ENCODE measurements at places on chromosomes 12 and 14. TPM values are rescaled to one million over a fixed set of nuclear protein-coding genes. Genes with fewer than 3 reads are reported as not detected.

The ACSM4 gene
- total RNA-seq: not detected

The KLRC4 gene
- not detected for total RNA-seq

The DDN gene
- total RNA-seq: 0.40 TPM

The LUM gene
- total RNA-seq: 0.16 TPM

The SSPN gene
- total RNA-seq: 2.1 TPM

The KLHL33 gene
- total RNA-seq: 0.04 TPM

The CIDEB gene
- 1.9 TPM for total RNA-seq

The GPX2 gene
- total RNA-seq: 13.9 TPM

The ASCL4 gene
- not detected for total RNA-seq

The TAMALIN gene
- total RNA-seq: 12.5 TPM

The INHBC gene
- not detected for total RNA-seq

The BCL2L2 gene
- total RNA-seq: 23.7 TPM

The TAS2R10 gene
- 3.1 TPM for total RNA-seq

The ITGB7 gene
- total RNA-seq: 0.93 TPM

The LRRK2 gene
- 0.49 TPM for total RNA-seq

The VIPAS39 gene
- total RNA-seq: 33.7 TPM

The MORN3 gene
- total RNA-seq: 1.5 TPM

The SERPINA10 gene
- total RNA-seq: 2.6 TPM

The TMEM253 gene
- 1.4 TPM for total RNA-seq

The B4GALNT3 gene
- total RNA-seq: 58.3 TPM

The SIRT4 gene
- 4.5 TPM for total RNA-seq

The TMTC3 gene
- total RNA-seq: 35.2 TPM

The MAP1LC3B2 gene
- total RNA-seq: 0.84 TPM
